ENCODE measurements at places on chromosomes 16 and 17. TPM values are rescaled to one million over a fixed set of nuclear protein-coding genes. Genes with fewer than 3 reads are reported as not detected.

DNA sequence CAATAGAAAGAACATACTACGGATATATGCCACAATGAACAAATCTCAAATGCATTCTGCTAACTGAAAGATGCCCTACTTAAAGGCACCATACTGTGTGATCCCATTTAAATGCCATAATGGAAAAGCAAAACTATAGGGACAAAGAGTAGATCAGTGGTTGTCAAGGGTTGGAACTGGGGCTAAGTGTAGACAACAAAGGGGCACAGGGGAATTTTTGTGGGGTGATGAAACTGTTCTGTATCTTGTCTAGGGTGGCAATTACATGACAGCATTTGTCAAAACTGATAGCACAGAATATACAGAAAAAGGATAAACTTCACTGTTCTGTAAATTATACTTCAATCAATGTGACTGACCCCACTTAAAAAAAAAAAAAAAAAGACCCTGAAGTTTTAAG is 17.7 kb downstream of the GFOD2 start:
- DNase-seq, result no peak

DNA sequence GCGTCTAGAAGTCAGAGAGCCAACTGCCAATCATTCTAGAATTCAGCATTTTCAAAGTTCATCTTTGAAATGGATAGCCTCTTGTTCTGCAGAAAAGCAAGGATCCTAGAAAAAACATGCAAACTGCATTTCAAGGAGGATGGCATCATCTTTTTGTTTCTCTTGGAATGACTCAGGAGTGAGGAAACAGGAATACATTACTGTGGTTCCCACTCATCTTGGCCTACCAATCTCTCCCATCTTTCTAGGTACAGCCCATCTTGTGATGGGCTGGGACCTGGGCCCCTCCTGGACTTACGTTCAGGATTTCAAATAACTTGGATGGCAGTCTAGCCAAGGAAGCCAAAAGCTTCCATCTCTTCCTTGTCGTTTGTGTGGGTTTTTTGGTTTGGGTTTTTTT is 363.4 kb downstream of the CDH13 start:
- no peak for DNase-seq

DNA sequence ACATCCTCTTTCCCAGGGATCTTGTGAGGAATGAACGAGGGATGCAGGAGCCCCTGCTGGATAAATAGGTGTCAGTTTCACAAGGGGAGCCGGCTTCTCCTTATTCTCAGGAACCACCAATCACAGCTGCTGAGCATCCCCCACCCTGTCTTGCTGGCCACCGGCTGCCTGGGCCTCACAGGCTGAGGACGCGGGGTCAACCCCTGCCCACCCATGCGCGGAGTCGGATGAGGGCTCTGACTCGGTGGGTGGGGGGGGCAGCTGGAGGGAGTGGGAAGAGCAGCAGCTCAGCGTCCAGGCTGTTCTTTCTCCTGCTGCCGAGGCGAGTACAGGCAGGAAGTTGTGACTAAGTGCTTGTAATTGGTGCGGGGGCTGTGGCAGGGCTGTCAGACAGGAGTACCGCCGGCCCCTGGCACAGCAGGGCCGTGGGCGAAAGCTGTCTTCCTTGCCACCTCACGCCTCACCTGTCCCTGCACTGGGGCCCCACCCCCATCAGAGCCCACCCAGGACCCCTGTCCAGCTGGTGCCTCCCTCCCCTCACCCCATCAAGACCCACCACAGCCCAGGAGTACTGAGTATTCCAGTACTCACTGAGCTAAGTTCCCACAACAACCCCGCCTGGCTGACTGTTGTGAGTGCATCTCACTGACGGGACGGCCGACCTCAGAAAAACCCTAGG is 11.0 kb upstream of the DPEP1 start:
- DNase-seq, result no peak

- peak; percentile 91 for DNase-seq
Measured at GRCh38 chr17:2398655-2399571, 1.9 kb downstream of the MNT start.

- no peak for DNase-seq
Measured at GRCh38 chr16:31402687-31403086, 9.6 kb downstream of the ITGAD start.

The CCDC92B gene
- total RNA-seq, result not detected

DNA sequence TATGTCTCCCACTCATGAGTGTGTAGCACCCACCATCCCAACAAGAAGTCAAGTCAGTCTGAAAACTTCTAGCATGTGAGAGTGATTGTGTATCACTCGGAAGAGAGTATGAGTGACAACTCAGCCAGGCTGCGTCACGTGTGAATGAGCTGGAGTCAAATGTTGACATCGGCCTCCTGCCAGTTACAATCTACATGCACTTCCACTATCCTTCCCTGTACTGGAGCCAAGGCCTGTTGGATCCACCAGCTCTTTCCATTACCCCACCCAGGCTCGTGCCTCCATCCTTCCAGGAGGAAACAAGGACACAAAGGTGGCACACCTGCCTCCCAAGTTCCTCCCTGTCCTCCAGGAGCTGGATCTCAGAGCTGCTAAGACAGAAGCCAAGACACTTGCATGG is 64.5 kb downstream of the ASIC2 start:
- DNase-seq, result no peak

DNA sequence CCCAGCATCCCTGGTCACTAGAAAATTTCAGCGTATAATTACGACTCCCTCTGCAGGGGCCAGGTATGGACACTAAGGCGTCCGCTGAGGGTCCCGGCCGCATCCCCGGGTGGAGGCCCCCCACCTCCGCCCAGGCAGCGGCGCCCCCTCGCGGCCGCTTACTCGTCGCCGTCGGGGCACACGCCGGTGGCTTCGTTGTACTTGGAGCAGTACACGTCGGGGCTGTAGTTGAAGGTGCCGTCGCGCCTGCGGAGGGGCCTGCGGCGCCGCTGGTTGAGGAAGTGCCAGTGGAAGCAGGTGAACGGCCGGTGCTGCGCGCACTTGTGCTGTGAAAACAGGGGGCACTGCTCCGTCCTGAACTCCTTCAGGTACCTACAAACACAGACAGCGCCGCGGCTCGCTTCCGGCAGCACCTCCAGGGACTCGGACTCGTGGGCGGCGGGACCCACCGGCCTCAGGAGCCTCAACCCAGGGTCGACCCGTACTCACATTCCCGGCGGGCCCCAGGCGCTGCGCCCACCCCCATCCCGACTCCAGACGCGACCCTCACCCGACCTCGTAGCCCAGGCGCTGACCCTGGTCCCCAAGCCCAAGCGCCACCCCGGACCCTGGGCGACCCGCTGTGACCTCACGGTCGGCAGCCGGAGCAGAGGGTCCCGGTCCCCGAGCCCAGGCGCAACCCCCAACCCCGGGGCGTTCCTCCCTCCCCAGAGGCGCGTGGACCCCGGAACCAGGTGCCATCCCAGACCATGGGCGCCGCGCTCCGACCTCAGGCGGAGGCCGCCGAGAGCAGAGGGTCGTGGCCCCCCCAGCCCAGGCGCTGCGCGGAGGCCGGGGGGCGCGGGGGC is 596 bp downstream of the UNKL start:
- no peak for DNase-seq

DNA sequence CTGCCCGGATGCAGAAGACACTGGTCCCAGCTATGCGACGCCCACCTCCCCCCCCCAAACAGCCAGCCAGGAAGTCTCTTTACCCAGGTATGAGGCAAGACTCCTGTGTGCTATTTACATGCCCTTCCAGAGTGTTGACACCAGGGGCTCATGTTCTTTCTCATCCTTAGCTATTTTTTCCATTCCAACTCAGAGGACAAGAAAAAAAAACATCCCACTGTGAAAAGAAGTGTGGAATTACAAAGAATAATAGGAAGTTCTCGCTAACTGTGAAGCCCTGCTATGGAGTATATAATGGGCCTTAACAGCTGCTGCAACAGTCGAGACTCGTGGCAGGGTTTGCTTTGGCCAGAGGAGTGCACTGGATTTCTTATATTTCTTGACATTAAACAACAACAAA is 584.9 kb downstream of the CDH13 start:
- DNase-seq, result no peak

- DNase-seq, result no peak
Measured at GRCh38 chr17:34313164-34313563, 6.1 kb upstream of the CCL8 start.

The CLDN6 gene
- total RNA-seq, result 0.27 TPM

The AGRP gene
- not detected for total RNA-seq

All from chondrocyte (in vitro differentiated cells).